ENCODE measurements at places on chromosomes 4 and X.

DNA sequence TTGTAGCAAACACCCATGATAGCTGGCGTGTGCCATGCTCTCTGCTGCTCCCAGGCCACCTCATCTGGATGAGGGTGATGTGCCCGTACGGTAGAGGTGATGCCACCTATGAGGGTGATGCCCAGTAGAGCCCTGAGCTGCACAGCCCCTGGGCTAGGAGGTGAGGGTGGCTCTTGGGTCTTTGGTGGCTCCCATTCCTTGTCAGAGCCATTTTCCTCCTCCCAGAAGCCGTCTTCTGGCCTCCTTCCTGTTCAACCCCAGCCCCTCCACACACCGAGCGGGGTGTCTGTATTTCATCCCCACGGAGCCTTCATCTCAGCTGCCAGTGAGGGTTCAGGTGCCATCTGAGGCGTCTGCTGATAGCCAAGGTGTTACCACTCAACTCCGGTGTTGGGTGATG is 12.0 kb upstream of the TNIP2 start:
- DNase-seq, result peak; percentile 28

GRCh38 chr4:39548425-39549067 is 21.3 kb upstream of the UGDH start:
- DNase-seq, result no peak

GRCh38 chr4:74446193-74446868 is 1.4 kb downstream of the AREG start:
- DNase-seq, result no peak

- no peak for DNase-seq
These were observed 74.1 kb downstream of the EFNB1 start for GRCh38 chrX:68902706-68903504.

GRCh38 chr4:6720202-6720699 is 4.3 kb downstream of the BLOC1S4 start:
- peak; percentile 93 for DNase-seq

DNA sequence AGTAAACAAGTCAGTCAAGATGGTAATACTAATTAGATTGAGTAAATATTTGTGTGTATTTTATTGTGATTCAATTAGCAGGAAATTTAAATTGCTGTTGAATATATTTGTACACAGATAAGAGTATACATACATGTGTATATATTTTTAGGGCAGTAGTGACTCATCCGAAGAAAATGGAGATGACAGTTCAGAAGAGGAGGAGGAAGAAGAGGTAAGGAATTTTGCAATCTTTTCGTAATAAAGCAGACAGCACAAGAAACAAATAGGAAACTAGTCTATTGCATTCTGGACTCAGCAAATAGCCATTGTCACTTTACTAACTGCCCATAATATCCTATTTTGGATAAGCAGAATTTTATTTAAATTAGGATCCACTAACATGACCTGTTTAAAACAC is 6.6 kb downstream of the IBSP start:
- DNase-seq, result no peak

GRCh38 chr4:101010987-101011386 is 336.3 kb downstream of the PPP3CA start:
- DNase-seq, result no peak

GRCh38 chrX:72304877-72305276 is 837 bp downstream of the CITED1 start:
- DNase-seq, result no peak
